Stimulated activated CD4-positive, alpha-beta T cell treated with anti-CD3 and anti-CD28 coated beads, Interleukin-15, amount 100 ng/mL, for 1 hour (primary cell): ENCODE measurements at places on chromosomes 2 and 18.

DNA sequence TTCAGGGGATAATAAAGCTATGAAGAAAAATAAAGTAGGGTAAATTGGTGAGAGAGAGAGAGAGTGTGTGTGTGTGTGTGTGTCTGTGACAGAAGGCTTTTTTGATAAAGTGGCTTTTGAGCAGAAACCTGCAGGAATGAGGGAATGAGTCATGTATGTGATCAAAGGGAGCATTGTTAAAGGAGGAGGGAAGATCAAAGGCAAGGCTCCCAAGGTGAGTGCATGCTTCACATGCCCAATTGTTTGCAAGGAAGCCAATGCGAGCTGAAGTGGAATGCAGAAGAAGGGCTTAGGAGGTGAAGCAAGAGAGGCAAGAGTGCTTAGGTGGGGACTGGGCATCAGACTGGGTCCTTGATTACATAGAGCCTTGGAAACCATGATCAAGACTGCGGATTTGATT is 96.8 kb downstream of the DNAH6 start:
- no peak for DNase-seq

- no peak for DNase-seq
Observed at GRCh38 chr18:46546111-46546640, 110.8 kb downstream of the LOXHD1 start.

DNA sequence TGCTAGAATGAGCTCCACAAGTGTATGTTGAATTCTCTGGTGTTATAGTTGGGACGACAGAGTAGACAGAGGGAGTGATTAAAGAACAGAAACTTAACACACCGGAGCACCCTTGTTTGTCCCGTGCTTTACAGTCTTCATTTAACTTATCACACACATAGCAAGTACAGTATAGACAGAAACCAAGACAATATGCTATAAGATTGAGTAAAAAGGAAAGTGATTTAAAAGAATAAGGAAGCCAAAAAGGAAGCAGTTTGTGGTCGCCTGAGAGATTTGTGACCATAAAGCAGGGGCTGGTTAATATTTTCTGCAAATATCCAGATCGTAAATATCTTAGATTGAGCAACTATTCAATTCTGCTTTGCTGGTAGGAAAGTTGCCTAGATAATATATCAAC is 1128.4 kb downstream of the TSN start:
- no peak for DNase-seq

DNA sequence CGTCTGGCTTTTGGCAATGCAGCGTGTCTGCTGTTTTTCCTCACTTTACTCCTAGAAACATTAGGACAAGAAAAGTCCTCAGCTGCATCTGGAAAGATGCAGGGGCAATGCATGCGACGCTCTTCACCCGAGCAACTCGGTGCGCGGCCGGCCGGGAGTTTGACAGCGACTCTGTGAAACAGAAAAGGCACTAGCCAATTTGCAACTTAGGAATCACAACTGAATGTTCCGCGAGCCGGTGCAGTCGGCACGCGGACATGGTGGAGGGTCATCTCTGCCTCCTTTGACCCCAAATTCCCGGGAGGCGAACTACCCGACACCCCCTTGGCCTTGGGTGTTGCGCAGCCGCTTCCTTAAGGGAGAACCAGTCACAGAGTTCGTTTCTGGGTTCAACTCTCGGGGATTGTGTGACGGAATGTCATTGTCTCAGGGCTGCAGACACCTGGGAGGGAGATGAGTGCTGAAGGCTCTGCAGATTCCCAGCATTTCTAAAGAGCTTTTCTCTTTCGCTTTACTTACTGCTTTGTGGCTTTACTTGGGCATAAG is 9.8 kb downstream of the NR4A2 start:
- DNase-seq = no peak

DNA sequence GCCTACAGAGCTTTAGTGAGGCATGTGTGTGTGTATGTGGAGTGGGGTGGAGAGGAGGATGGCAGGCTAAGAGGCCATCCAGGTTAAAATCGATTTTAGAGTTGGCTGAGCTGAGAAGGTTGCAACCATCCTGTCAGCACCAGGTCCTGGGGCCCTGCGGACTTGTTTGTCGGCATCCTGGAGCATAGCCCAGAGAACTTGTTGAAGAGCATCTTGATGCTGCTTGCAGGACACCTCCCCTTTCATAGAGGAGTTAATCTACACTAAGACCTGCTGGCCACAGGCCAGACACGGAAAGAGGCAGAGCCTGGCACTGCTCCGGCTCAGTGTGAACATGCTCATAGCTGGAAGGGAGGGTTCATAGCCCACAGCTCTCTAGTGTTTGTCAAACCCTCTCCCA is 72.1 kb upstream of the RGPD5 start:
- DNase-seq = no peak

DNA sequence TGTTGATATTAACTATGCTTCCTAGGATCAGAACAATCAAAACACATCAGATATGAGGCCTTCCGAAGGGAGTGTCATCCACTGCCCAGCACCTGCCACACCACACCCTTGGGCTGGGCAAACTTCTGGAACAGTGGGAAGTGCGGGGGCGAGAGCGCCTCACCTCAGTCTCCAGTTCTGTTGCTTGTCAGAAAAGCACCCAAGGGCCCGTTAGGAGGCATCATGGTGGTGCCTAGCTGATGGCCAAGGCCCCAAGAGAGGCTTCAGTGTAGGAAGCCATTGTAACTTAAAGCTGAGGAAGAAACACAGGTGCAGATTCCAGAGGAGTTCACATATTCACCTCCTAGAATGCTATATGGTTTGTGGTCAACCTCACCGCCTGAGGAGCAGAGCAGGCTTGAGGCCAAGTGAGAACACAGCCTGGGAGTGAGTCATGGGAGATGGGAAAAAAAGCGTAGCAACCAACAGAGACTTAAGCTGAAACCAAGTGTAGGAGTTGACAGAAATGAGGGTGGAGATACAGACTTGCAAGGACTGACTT is 85.1 kb upstream of the ATL2 start:
- no peak for DNase-seq
